Right lung (tissue), 10 donors: ENCODE measurements at places on chromosomes 7 and 10. TPM values are rescaled to one million over a fixed set of nuclear protein-coding genes. Genes with fewer than 3 reads are reported as not detected.

DNA sequence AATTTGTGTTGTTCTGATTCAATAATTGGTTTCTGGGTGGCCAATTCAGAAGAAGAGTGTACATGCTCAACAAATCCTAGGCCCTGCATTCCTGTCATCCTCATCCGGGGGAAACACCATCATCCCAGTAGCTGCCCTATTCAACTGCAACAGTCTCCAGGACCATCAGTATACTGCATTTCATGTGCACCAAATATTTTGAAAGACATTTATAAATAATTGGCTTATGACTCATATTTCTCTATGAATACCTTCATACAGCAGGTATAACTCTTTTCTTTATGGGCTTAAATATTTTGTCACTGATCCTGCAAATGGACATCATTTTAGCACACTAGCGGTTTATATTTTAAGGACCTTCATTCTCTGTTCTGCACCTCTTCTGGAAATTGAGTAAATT, 38.0 kb downstream of the CD36 start:
- DNase-seq = no peak

TBXAS1 gene
- 9.4 TPM for polyA plus RNA-seq

ASIC3 gene
- 4.2 TPM for polyA plus RNA-seq

GRCh38 chr10:104993085-104993484, 352.0 kb downstream of the SORCS3 start:
- no peak for DNase-seq

GRCh38 chr7:101681170-101682007, 52.3 kb upstream of the MYL10 start:
- DNase-seq = peak; percentile 45

- DNase-seq = no peak
Observed at GRCh38 chr10:91000470-91000869, 79.6 kb upstream of the ANKRD1 start.
